ENCODE measurements at places on chromosomes 1 and 21. TPM values are rescaled to one million over a fixed set of nuclear protein-coding genes. Genes with fewer than 3 reads are reported as not detected.

DNA sequence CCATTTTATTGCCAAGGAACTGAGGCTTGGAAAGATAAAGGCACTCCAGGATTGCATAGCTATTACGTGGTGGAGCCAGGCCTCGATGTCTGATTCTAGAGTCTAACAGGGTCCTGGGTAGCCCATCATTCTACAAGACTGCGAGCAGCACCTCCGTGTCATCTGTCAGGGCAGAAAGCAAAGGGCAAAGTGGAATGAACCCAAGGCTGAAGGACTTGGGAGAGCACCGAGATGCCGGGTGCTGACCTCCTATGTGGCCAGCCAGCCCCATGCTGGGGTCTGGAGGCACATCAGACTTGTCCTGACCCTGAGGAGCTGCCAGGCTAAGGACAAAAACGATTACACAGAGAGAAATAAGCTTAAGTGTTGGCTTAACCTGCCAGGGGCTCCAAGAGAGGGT lies 62.3 kb downstream of the MRPL37 start:
- DNase-seq, result no peak

DNA sequence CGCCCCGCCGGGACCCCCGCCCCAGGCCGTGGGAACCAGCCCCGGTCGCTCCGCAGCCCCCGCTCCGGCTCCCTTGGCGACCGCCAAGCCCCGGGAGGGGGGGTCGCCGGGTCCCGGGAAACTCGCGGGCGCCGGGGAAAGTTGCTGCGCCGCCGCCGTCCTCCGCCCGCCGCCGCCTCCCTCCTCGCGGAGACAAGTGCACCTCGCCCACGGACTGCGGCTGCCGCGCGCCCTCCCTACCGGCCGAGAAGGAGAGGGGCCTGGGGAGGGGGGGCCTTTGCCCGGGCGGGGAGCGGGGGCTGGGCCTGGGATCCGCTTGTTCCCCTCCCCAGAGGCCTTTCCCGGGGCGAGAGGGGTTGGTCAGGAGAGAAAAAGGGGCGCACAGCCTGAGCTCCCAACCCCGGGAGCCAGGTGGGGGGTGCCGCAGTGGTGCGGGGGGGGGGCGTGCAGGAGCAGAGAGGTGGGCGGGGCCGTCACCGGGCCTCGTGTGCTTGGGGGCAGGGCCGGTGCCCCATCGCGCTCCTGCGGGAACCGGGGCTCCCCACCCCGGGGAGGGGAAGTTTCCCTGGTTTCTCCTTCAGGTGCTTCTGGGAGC lies 592 bp downstream of the AGRN start:
- no peak for DNase-seq

GRCh38 chr1:10738061-10739058 lies 58.1 kb downstream of the CASZ1 start:
- no peak for DNase-seq

DNA sequence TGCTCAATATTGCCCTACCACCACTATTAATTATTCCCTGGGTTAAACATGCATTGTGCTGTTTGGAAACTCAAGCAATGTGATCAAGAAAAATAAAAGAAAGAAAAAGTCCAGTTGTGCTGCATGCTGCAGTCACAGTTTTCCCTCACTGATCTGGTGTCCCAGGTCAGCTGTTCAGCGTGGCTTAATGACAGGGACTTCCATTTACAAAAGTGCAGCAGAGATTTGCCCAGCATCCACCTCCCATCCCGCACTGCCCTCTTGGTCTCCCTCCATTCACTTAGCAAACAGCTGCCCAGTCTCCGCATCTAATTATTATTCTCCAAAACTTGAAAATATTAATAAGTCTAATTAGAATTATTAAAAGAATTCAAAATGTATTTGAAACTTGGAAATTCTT lies 2.0 kb upstream of the OR2T4 start:
- DNase-seq, result no peak

Gene BPNT1
- polyA plus RNA-seq, result 24.4 TPM

Gene IL12RB2
- polyA plus RNA-seq, result 1.3 TPM

Gene CREG1
- polyA plus RNA-seq, result 41.2 TPM

All from muscle of back (tissue), 13 donors.